NCI-H1048 (cell line): ENCODE measurements at places on chromosomes 6 and 20.

- DNase-seq = no peak
Observed at GRCh38 chr6:18207438-18207837, 52.2 kb downstream of the KDM1B start.

- no peak for DNase-seq
Observed at GRCh38 chr6:134145786-134146185, 93.4 kb upstream of the SLC2A12 start.

DNA sequence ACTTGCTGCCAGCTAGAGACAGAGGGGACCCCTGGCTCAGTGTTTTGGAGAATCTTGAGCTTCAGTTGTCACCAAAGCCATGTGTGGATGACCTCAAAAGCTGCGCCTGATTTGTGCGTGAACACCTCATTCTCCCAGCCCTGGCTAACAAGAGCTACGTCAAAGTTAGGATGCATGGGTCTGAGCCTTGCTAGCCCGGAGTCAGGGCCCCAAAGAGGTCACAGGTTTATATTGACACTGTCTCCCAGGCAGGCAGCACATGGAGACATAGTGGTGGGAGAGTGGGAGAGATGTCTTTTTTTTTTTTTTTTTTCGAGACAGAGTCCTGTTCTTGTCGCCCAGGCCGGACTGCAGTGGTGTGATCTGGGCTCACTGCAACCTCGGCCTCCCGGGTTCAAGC is 36.1 kb upstream of the DUSP22 start:
- DNase-seq = no peak

- no peak for DNase-seq
Observed at GRCh38 chr20:33733654-33734576, 2.1 kb downstream of the ZNF341 start.

- DNase-seq = no peak
Observed at GRCh38 chr6:152879681-152880080, 103.2 kb downstream of the FBXO5 start.

- DNase-seq = no peak
Observed at GRCh38 chr6:83872386-83873118, 13.1 kb downstream of the CYB5R4 start.

GRCh38 chr6:13865141-13865540 is 50.8 kb upstream of the MCUR1 start:
- DNase-seq = no peak

GRCh38 chr6:7672066-7673062 is 53.5 kb upstream of the BMP6 start:
- DNase-seq = no peak

DNA sequence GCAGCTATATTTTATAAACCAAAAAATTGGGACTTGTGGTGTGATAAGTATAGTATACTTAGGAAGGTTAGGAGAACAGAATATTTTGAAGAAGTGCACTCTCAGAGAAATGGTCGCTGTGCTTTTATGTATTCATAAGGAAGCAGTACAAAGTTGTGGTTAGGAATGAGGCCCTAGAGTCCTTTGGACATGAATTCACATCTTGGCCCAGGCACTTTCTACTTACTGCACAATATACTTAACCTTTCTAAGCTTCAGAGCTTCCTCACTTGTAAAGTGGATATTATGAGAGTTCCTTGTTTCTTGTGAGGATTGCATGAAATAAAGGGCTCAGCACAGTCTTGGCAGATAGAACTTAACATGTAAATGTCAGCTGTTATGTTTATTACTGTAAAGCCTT is 21.0 kb upstream of the SERINC3 start:
- no peak for DNase-seq

DNA sequence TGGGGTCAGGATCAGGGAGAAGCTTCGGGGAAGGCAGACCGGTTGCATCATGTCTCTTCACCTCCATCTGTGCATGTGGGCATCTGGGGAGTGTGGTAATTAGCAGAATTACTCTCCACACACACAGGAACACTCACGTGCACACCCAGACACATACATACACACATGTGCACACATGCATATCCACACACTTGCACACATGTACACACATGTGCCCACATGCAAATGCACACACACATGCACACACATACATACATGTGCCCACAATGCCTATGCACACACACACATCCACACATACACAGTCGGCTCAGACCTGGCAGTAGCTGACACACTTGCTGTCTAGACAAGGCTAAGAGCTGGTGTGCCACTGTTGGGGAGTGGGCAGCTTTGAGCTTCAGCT is 212.3 kb upstream of the PMEPA1 start:
- no peak for DNase-seq

GRCh38 chr6:121437851-121438651 is 2.6 kb downstream of the GJA1 start:
- no peak for DNase-seq

- no peak for DNase-seq
Observed at GRCh38 chr6:75834447-75834846, 85.4 kb downstream of the MYO6 start.
